ENCODE measurements at places on chromosomes 5 and 9.

GRCh38 chr5:171714261-171714660 is 71.4 kb upstream of the SMIM23 start:
- no peak for DNase-seq

GRCh38 chr9:115046824-115047223 is 71.1 kb downstream of the TNC start:
- no peak for DNase-seq

- DNase-seq: no peak
Observed at GRCh38 chr9:102985162-102985895, 9.8 kb upstream of the CYLC2 start.

- DNase-seq: no peak
Observed at GRCh38 chr9:23537192-23538066, 288.6 kb downstream of the ELAVL2 start.

GRCh38 chr5:72871366-72872024 is 55.0 kb downstream of the TNPO1 start:
- DNase-seq: no peak

DNA sequence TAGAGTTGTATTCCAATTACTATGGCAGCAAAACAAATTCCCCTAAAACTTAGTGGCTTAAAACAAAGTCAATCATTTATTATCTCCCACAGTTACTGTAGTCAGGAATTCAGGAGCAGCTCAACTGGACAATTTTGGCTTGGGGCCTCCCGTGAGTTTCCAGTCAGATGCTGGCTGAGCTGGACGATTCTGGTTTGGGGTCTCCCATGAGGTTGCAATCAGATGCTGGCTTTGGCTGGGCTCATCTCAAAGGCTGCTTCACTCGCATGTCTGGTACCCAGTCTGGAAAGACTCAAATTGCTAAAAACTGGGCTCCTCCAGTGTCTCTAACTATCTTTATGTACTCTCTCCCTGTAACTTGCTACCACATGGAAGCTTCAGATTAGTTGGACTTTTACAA is 130.1 kb downstream of the C5orf15 start:
- DNase-seq: no peak

GRCh38 chr5:173020154-173020581 is 36.0 kb upstream of the CREBRF start:
- DNase-seq: no peak
